ENCODE measurements at places on chromosomes 2 and 18.

DNA sequence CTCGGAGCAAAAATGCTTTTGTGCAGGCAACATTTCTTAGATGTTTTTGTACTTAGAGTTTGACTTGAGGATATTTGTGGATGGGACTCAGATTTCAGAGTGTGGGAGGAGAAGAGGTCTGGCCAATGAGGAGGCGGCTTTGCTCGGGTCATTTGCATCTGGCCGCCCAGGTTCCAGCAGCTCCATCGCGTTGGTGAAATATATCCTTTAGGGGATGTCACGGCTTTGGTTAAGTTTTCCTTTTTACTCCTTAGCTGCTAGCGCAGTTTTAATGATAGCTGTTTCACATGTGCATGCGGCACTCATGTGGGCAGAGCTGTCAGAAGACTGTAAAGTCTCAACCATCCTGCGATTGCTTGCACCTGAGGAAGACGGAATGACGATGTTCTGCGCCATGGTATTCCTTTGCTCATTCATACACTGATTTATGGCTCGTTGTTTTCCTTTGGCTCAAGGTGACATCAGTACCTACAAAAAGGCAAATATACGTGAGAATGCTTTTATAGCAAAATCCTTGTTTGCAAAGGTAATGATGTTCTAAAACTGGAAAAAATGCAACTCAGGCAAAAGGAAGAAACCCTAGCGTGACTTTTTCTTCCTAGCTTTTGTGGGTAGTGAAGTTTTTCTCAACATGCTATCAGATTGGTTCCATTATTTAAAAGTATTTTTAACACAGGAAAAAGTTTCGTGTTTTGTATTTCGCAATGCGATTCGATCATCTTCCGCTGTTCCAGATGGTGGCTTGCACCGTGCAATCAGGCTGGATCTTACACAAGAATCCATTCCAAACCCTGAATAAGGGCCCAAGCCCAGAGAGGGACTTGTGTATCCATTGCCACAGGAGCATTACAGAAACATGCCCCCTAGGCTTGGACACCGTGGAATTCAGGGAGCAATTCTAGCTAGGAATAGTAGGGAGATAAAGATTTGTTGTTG, 70.5 kb upstream of the ZNF516 start:
- no peaks in the 10 kb centered on the region for H3K36me3 ChIP-seq
- no peak overlapping the region for H3K27ac ChIP-seq
- H3K27me3 ChIP-seq, result peaks cover 17% of the 10 kb centered on the region
- peak overlapping the region; percentile 50 for H3K4me3 ChIP-seq

DNA sequence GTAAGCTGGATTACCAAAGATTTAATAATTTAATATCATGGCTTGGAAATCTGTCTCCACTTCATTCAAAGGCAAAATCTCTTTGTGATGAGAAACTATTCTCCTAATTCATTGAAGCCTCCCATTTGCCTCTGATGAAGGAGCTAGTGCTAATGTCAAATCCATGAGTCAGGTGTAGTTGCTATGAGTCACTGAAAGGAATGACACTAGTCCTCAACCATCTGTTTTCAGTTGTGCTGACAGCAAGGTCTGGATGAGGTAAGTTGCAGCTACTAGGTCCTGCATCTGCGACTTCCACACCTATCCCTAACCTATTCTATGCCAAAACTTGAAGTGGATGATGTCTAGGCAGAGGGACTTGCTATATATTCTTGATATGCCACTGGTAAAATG, 324.0 kb upstream of the UBE2E3 start:
- DNase-seq, result no peak
- H3K27me3 ChIP-seq, result peaks cover 19% of the 10 kb centered on the region
- H3K27ac ChIP-seq, result no peak overlapping the region

- DNase-seq, result no peak
- no peaks in the 10 kb centered on the region for H3K4me1 ChIP-seq
- no peak overlapping the region for H3K4me3 ChIP-seq
- H3K27me3 ChIP-seq, result peaks cover 30% of the 10 kb centered on the region
- H3K27ac ChIP-seq, result no peak overlapping the region
Measured at GRCh38 chr18:37280701-37281393, 284.8 kb downstream of the CELF4 start.

- H3K4me1 ChIP-seq, result no peaks in the 10 kb centered on the region
- no peaks in the 10 kb centered on the region for H3K36me3 ChIP-seq
- no peak for DNase-seq
- no peak overlapping the region for H3K4me3 ChIP-seq
Measured at GRCh38 chr2:118197011-118197675, 108.9 kb downstream of the INSIG2 start.

- peak overlapping the region; percentile 67 for H3K27ac ChIP-seq
- no peak for DNase-seq
- peaks cover 7% of the 10 kb centered on the region for H3K4me1 ChIP-seq
- no peak overlapping the region for H3K4me3 ChIP-seq
- no peaks in the 10 kb centered on the region for H3K36me3 ChIP-seq
Measured at GRCh38 chr2:237661799-237662328, 34.5 kb downstream of the LRRFIP1 start.
